ENCODE measurements at places on chromosomes 4 and X.

DNA sequence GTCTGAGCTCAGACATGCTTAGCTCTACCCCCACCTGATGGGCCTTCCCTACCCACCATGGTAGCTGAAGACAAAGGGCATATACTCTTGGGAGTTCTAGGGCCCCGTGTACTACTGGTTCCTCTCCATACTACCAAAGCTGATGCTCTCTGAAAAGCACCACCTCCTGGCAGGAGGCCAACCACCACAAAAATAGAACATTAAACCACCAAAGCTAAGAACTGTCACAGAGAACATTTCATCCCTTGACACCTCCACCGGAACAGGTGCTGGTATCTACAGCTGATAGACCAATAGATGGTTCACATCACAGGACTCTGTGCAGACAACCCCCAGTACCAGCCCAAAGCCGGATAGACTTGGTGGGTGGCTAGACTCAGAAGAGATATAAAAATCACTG lies 13.4 kb downstream of the EDA2R start:
- DNase-seq = no peak

- DNase-seq = no peak
These were observed 1590.6 kb downstream of the PCDH18 start for GRCh38 chr4:135941671-135942070.

DNA sequence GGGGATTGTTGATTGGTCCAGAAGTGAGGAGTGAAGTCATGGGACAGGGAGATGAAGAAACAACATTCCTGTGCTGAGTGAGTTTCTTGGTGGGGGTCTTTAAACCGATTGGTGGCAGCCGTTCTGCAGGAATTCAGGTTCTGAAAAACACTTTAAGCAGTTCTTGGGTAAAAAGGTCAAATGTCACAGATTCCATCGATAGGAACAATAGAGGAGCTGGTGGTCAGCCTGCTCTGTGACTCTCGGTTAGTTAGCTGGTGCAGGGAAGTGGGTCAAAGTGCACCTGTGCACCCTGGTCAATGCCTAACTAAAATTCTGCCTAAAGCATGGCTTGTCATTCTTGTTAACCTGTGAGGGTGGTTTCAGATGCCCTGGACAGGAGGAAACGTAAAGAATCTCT lies 34.6 kb upstream of the MGST2 start:
- DNase-seq = no peak

GRCh38 chrX:132716006-132716405 lies 227.2 kb upstream of the MBNL3 start:
- peak; percentile 13 for DNase-seq

- DNase-seq = peak; percentile 31
These were observed 917 bp downstream of the PCDH18 start for GRCh38 chr4:137531168-137531985.

DNA sequence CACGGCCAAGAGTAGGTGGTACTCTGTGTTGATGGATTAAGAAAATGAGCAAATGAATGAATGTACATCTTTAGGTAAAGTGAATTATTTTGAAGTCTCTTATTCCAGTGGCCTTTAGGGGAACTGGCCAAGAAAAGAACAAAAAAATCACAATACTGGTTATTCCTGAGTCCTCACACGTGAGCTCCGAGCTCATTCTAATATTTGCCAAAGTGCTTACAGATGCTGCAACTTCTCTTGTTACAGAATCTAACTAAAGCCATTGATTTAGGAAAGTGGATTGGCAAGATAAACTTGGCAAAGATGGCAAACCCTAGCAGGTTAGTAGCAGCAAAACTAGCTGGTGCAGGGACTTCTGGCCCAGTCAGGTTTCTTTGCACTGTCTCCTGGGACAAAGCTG lies 37.6 kb downstream of the IDS start:
- DNase-seq = no peak

- DNase-seq = no peak
These were observed 38.7 kb downstream of the ABLIM2 start for GRCh38 chr4:8119877-8120276.

DNA sequence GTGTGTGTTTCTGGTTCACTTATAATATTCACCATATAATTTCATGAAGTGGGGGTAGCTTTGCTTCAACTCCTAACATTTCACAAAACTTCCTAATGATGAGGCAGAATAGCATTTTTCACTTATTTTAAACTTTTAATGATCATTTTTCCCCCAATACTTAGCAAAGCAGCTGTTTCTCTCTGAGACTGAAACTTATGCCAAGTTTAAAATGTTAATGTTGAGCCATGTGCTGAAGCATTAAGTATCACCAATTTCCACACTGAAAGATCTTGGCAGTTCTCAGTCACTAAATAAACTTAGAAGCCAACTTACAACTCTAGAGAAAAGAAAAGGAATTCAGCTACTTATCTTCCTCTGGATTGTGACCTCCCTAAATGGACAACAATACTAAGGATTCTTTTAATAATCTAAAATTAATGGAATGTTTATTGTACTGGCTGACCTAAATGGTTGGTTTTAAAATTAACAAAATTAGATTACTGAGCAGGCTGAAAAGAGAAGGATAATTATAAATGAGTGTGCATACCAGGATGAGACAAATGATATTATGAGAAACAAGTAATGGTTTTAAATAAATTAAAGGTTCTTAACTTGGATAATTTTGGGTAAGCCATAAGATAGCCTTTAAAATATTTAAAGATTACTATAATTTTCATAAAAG lies 1429.4 kb upstream of the ADGRL3 start:
- DNase-seq = no peak

GRCh38 chrX:154373340-154374306 lies 811 bp downstream of the FLNA start:
- DNase-seq = no peak

DNA sequence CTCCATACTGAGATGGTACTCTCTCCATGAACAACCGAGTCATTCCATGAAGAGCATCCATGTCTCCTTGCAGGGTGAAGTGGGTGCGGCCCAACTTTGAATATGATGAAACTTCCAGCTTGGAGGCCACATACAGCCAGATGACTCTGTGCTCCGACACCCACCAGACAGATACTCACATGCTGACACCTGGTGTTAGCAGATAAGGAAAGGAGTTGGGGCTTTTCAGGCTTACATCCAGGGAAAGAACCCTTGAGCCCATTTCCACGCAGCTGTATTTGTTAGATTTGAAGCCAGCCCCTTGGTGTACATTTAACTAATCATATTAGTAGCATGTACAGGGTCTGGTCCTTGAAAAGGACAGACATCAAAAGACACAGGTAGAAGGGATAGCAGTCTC lies 62.1 kb upstream of the PRRG3 start:
- DNase-seq = no peak

DNA sequence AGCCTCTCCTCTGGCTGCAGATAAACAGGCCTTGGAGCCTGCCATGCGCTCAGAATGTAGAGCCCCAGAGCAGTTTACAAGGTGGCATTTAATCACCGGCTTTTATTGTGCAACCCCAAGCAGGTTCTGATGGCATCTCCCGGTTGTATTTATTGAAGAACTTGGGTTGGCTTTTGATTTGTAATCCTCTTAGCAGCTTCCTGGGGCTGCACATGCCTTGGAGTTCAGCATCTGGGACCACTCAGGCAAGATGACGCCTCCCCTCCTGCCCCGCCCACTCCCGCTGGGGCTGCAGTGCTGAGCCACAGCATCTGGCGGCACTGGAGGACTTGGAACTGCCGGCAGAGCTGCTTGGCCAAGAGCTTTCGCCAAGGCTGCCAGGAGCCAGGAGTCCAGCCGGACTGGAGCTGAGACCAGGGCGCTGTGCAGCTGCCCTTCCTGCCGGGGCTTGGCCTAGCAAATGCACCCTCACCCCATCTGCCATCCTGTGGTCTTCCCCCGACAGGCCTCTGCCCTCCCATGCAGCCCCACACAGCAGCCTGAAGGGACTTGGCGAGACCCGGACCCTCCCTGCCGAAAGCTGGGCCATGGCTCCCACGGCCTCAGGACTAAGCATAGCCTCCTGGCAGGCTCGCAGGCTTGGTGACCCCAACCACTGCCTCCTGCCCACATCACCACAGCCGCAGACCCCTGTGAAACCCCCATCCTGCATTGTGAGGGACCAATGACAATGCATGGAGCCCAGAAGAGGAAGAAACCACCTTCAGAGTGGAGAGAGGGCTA lies 5.4 kb downstream of the HTRA3 start:
- DNase-seq = no peak

DNA sequence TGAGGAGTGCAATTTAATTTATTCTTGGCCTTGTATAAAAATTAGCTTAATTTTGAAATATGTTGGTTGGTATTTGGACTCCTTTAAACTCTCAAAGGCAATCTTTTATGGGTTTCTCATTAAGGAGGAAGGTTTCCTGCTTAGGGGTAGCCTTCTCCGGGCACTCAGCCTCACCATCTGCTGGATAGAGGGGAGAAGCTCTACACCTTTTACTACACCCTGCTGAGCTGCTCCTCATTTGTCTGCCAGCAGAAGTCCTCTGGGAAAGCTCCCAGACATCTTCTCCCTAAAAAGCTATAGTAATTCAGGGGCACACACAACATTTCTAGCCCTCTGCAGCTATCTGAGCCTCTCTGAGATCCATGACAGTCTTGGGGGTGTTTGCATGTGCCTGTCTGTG lies 179.1 kb downstream of the SOWAHB start:
- no peak for DNase-seq

- DNase-seq = peak; percentile 60
These were observed 109.0 kb upstream of the AADAT start for GRCh38 chr4:170198747-170199146.

- no peak for DNase-seq
These were observed 24.2 kb upstream of the EDNRA start for GRCh38 chr4:147456706-147457105.

DNA sequence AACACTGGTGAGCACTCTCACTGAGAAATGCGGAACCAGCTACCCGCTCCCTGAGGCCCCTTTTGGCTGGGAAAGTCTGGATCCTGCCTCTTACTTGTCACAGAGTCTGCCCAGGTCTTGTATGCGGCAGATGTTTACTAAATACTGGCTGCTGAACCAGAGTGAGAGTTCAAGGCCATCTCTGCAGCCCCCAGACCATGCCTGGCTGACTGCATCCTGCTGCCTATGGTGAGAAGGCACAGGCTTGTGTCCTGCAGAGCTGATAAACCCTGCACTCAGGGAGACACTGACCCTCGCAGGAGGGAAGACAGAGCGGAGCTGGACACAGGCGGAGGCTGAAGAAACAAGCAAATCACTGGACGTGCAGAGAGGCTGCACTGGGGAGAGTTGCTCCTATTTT lies 46.5 kb downstream of the JAKMIP1 start:
- no peak for DNase-seq

- no peak for DNase-seq
These were observed 50.5 kb downstream of the F9 start for GRCh38 chrX:139581068-139581467.

DNA sequence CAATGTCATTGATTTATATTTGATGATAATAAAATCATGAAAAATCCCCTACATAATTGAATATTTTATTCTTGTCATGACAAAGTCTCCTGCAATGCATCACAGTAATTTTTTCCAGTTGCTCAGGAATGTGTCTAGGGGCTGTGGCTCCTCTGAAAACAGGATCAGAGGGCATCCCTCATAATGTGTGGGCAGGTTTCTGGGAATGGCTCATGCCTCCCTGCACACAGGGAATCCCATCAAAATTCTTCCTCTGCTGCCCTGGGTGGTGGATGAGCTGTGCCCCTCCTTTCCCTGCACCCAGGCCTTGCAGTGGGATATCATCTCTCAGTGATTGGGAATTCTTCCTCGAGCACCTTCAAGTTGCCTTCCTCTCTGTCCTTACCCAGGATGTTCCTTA lies 20.4 kb upstream of the PUDP start:
- no peak for DNase-seq

- DNase-seq = no peak
These were observed 180.8 kb downstream of the MAGEB17 start for GRCh38 chrX:16347968-16348670.

DNA sequence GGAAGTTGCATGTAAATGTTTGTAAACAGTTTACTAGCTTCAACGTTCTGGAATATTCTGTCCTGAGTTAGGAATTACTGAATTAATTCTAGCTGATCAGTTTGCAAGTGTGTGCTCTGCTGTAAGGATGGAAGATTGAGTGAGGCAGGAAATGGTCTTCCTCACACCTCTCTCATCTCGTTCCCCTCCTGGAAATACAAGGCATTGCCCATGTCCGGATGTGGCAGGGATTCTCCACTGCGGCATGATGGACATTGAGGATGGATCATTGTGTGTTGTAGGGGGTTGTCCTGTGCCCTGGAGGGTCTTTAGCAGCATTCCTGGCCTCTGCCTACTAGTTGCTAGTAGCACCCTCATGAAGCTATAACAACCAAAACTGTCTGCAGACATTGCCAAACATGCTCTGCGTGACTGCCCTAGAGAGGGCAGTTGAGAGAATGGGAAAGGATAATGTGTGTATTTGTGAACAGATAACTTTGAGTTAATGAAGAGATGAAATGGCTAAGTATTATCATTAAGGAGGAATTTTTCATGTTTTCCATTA lies 12.6 kb downstream of the CA5B start:
- DNase-seq = no peak

DNA sequence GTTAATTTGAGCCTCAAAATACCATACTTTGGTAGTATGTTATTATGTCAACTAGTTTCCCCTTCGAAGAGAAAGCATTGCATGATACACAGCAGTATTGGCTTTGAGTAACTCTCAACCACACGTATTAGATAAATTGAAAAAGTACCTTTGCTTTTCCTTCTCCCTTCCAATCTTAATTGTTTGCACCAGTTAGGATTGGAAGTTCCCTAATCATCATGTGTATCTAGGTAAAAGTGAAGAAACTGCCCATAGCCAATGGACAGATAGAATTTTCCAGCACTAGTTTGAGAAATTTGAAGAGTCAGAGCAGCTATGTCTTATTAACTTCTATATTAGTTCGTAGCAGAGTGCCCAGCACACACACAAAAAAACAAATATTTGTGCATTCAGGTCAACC lies 241.3 kb downstream of the COX7B2 start:
- no peak for DNase-seq

GRCh38 chrX:46953137-46953527 lies 40.9 kb downstream of the JADE3 start:
- DNase-seq = no peak

- DNase-seq = no peak
These were observed 110.0 kb upstream of the PPARGC1A start for GRCh38 chr4:23999714-24000469.

- DNase-seq = no peak
These were observed 188.4 kb downstream of the DHX15 start for GRCh38 chr4:24395937-24396336.

- no peak for DNase-seq
These were observed 1578.4 kb upstream of the IGFBP7 start for GRCh38 chr4:58688568-58688967.

DNA sequence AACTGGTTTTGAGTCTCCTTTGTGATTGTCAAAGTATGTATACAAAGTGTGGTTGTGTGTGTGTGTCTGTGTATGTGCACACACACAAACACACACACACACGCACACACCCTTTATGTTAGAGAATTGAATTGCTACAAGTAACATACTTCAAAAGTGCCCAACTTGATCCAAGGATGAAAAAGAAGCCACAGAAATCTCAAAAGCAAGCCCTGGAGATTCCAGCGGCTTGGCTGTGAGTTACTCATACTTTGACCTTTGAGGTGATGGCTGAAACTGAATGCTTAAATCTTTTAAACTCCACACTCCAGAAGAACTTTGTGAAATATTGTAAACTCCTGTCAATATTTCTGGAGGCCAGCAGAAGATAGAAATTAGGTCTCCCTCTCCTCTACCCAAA lies 168.4 kb upstream of the NRK start:
- DNase-seq = no peak
